Activated CD8-positive, alpha-beta T cell treated with anti-CD3 and anti-CD28 coated beads, Interleukin-2, amount 10 ng/mL, durations not matched to agents 7 days and 5 days (primary cell): ENCODE measurements at places on chromosomes 5 and 9.

- no peaks in the 10 kb centered on the region for H3K27me3 ChIP-seq
- no peaks in the 10 kb centered on the region for H3K4me1 ChIP-seq
- H3K4me3 ChIP-seq: no peak overlapping the region
- no peak overlapping the region for H3K27ac ChIP-seq
- no peak for DNase-seq
- no peaks in the 10 kb centered on the region for H3K36me3 ChIP-seq
These were observed 20.0 kb downstream of the APC start for GRCh38 chr5:112757468-112758208.

DNA sequence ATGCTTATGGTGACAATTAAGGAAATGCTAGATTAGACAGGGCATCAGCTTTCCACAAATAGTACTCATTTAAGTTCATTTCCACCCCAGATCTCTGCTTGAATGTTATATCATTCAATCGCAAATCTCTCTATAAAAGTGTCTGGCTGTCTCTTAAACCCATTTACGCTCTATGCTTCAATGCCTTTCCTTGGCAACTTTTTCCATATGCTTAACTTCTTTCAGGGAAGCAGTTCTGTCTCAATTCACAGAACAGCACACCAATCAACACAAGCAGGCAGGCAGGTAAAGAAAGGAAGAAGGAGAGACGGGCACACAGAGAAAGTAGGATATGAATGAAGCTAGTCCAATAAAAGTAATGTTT is 243.1 kb downstream of the DENND1A start:
- DNase-seq: no peak
- no peak overlapping the region for H3K27ac ChIP-seq
- H3K27me3 ChIP-seq: no peaks in the 10 kb centered on the region
- no peak overlapping the region for H3K4me3 ChIP-seq
- peaks cover 14% of the 10 kb centered on the region for H3K4me1 ChIP-seq

DNA sequence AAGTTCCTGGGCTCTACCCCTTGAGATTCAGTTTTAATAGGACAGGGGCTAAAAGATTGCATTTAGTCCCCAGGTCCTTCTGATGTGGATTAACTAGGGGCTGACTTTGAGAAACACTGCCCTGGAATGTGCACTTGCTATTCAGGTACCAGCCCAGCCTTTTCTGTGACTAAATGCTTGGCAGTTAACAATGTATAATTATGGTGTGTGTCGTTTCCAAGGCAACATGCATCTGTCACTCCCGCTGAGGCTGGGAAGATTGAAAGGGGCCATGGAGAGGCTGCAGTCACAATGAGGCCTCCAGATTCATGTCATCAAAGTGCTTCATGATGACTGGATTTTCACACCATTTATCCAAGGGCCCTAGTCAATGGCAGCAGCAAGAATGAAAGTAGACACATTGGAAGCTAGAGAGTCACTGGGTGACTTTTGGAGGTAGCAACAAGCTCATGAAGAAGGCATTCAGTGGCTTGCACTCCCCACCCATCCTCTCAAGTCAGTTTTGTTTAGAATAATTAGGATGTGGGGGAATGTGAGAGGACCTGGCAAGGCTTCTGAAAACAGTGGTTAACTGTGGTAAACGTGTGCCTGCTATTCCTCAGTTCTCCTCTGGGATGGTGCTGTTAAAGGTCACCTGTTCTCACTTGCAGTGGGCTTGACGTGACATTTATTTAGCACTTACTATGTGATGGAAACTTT is 28.3 kb downstream of the RAI14 start:
- no peak for DNase-seq
- no peaks in the 10 kb centered on the region for H3K4me1 ChIP-seq
- H3K4me3 ChIP-seq: no peak overlapping the region
- H3K27ac ChIP-seq: no peak overlapping the region
- H3K27me3 ChIP-seq: peaks cover 6% of the 10 kb centered on the region

GRCh38 chr9:68678430-68678829 is 26.6 kb upstream of the PIP5K1B start:
- no peak for DNase-seq
- H3K27ac ChIP-seq: no peak overlapping the region
- no peaks in the 10 kb centered on the region for H3K36me3 ChIP-seq
- H3K4me3 ChIP-seq: no peak overlapping the region
- peaks cover 8% of the 10 kb centered on the region for H3K27me3 ChIP-seq
- H3K4me1 ChIP-seq: no peaks in the 10 kb centered on the region

- H3K27ac ChIP-seq: no peak overlapping the region
- DNase-seq: no peak
- H3K27me3 ChIP-seq: no peaks in the 10 kb centered on the region
- H3K4me3 ChIP-seq: no peak overlapping the region
These were observed 20.5 kb upstream of the JAK2 start for GRCh38 chr9:4964540-4964939.

DNA sequence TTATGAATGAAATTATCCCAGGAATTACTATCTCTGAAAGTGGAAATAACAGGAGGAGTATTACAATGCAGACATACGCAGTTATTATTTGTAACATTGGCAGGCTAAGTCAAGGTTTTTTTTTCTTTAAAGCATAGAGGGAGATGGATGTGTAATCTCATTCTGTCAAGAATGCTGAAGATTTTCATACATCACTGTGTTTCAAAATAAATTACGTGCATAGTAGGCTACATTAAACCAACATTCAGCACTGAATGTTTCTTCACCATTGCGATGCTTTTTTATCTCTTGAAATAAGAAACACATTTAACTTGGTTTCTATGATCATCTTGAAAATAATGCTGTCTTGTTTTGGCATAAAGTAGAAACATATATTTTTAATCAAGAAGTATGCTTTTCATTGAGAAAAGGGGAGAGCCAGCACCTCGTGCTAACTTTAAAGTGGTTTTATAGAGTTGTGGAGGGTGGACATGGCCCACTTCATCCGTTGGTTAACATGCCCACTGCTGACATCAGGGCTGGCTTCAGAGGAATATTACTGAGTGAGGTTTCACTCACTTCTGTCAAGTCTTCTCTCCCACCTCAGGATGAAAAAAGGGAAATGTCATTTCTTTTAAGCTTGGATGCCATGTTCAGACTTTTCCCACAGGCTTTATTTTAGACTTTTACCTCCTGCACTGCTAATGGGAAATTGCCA is 203.6 kb upstream of the MEF2C start:
- no peak for DNase-seq
- H3K36me3 ChIP-seq: no peaks in the 10 kb centered on the region
- H3K27ac ChIP-seq: no peak overlapping the region
- H3K4me3 ChIP-seq: no peak overlapping the region
- H3K4me1 ChIP-seq: no peaks in the 10 kb centered on the region

DNA sequence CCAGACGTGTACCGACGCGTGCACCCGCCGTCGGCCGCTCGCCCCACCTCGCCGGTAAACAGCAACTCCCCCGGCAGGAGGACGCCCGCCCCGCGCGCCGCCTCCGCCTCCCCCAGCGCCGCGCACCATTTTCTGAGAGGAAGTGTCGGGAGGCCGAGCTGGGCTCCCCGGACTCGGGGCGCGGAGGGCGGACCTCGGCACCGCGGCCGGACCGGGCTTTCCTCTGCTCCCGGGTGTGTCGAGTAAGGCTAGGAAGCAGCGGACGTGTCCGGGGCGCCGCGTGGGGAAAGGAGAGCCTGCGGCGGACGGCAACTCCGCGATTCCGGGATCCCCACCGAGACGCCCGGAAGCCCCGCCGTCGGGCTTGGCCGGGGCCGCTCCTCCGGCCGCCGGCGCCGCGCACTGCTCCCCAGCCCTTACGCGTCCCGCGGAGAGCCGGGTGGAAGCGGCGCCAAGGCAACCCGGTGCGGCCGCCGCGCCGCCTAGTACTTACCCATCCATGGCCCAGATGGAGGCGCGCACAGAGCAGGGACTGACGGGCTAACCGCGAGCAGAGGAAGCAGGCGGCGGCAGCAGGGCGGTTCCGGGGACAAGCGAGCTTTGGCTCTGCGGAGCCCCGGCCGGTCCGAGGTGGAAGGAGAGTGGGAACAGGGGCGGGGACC is at the start of gene PTBP3:
Gene PTBP3, minus strand, starts transcription at position 643 of the 662 bp plus-strand sequence. CDS start 35,754 bp downstream, outside the sequence.
- H3K27ac ChIP-seq: peak within 1 kb of the TSS; percentile 99
- peaks cover 18% of the 10 kb centered on the region for H3K36me3 ChIP-seq
- H3K4me1 ChIP-seq: peaks cover 42% of the 10 kb centered on the region

GRCh38 chr5:151622367-151623088 is 31.4 kb upstream of the FAT2 start:
- no peaks in the 10 kb centered on the region for H3K27me3 ChIP-seq
- no peaks in the 10 kb centered on the region for H3K4me1 ChIP-seq
- DNase-seq: no peak
- no peaks in the 10 kb centered on the region for H3K36me3 ChIP-seq
- no peak overlapping the region for H3K4me3 ChIP-seq
- no peak overlapping the region for H3K27ac ChIP-seq

DNA sequence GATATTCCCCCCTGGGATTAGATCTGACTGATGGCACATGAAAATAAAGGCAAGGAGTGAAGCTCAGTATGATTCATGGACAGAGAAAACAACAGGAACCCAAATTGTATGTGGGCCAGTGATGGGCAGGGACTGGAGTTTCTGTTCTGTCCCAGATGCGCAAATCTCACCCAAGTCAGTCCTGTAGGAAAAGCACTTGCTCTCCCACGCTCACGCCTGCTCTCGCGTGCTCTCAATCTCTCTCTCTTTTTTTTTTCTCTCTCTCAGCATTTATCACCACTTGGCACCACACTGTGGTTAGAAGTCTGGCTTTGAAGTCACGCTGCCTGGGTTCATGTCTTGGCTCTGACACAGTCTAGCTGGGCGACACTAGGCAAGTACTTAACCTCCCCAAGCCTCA is 106.5 kb upstream of the LRRTM2 start:
- H3K4me3 ChIP-seq: no peak overlapping the region
- H3K27ac ChIP-seq: peak overlapping the region; percentile 53
- peaks cover 71% of the 10 kb centered on the region for H3K4me1 ChIP-seq
- peak; percentile 62 for DNase-seq

GRCh38 chr9:130703501-130703900 is 9.9 kb downstream of the EXOSC2 start:
- DNase-seq: no peak
- peaks cover 53% of the 10 kb centered on the region for H3K36me3 ChIP-seq

DNA sequence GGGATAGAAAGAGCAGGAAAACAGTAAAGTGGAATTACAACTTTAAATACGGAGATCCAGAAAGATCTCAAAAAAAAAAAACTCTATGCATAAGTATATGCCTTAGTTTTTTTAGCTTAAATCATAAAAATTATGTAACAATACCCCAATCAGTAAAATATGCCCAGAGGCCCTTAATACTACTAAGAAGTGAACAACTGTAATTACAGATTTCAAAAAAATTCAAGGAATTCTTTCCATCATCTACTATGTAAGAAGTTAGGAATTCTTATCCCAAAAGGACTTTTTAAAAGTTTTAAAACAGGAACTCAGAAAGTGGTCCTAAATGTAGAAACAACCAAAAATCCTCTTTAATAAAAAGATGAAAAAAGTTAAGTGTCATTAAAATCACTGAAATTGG is 111.3 kb downstream of the SSBP2 start:
- no peak for DNase-seq
- H3K27me3 ChIP-seq: no peaks in the 10 kb centered on the region
- no peak overlapping the region for H3K4me3 ChIP-seq
- H3K4me1 ChIP-seq: no peaks in the 10 kb centered on the region
- H3K27ac ChIP-seq: no peak overlapping the region
- no peaks in the 10 kb centered on the region for H3K36me3 ChIP-seq

GRCh38 chr5:14156650-14157492 is 13.7 kb downstream of the TRIO start:
- no peak overlapping the region for H3K27ac ChIP-seq
- H3K27me3 ChIP-seq: peaks cover 6% of the 10 kb centered on the region
- no peak overlapping the region for H3K4me3 ChIP-seq

DNA sequence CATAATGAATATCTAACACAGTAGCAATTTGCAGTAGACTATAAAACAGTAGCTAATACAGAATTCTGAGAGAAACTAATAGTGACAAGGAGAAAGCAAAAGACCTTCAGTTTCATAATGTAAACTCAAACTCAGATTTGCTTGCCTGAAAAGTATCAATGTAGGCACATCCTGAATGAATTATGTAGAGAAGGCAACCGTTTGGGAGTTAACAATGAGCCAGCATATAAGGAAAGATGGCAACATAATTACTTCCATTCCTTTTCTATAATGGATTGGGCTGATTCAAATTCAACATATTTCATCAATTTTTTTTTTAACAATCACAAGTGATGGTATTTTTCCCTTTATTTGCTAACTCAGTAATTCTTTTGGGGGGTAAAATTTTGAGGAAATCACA is 261.6 kb downstream of the SEMA5A start:
- no peak for DNase-seq
- no peaks in the 10 kb centered on the region for H3K36me3 ChIP-seq
- H3K27me3 ChIP-seq: no peaks in the 10 kb centered on the region
- no peaks in the 10 kb centered on the region for H3K4me1 ChIP-seq
- H3K27ac ChIP-seq: no peak overlapping the region
- H3K4me3 ChIP-seq: no peak overlapping the region

DNA sequence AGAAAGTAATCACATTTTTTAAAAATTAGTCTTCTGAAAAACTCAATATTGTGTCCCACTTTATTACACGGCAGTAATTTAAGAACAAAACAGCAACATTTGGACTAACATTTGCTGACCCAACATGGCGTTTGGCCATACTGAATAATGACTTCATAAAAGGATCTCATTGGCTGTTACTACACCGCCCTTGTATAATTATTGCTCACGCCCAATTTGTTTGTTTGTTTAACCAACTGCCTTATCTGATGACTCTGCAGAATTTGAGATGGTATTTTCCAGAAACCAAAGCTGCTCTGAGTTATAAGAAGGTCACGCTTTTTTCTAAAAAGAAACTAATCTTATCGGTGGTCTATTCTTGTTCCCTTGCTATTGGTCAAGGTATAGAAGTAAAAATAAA is 200.2 kb upstream of the TARS1 start:
- H3K27ac ChIP-seq: no peak overlapping the region
- DNase-seq: no peak
- H3K27me3 ChIP-seq: no peaks in the 10 kb centered on the region
- peaks cover 40% of the 10 kb centered on the region for H3K4me1 ChIP-seq
- no peaks in the 10 kb centered on the region for H3K36me3 ChIP-seq

GRCh38 chr5:149387982-149388381 is 8.9 kb upstream of the IL17B start:
- peaks cover 5% of the 10 kb centered on the region for H3K27me3 ChIP-seq
- H3K27ac ChIP-seq: no peak overlapping the region
- no peaks in the 10 kb centered on the region for H3K36me3 ChIP-seq
- peaks cover 2% of the 10 kb centered on the region for H3K4me1 ChIP-seq
- DNase-seq: no peak

- no peaks in the 10 kb centered on the region for H3K4me1 ChIP-seq
- peaks cover 17% of the 10 kb centered on the region for H3K27me3 ChIP-seq
- H3K36me3 ChIP-seq: no peaks in the 10 kb centered on the region
- H3K4me3 ChIP-seq: no peak overlapping the region
- H3K27ac ChIP-seq: no peak overlapping the region
These were observed 173.3 kb downstream of the MELK start for GRCh38 chr9:36745977-36746376.

DNA sequence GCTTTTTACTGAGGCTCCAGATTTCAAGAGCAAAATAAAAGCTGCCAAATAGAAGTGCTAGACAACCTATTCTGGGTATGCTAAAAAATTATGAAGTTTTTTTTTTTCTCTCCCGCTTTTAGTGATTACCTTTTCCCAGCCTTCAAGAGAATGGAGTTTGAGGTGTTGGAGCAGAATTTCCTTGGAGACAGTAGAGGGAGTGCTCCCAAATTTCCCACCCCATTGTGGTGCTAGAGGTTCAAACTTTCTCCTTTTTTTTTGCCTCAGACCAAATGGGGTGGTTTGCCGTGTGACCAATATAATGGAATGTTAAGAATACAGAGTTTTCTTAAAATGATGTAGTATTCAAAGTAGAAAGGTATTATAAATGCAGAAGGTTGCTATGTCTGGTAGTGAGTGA is 244.2 kb upstream of the RIOK2 start:
- H3K27ac ChIP-seq: no peak overlapping the region
- H3K36me3 ChIP-seq: no peaks in the 10 kb centered on the region
- no peaks in the 10 kb centered on the region for H3K27me3 ChIP-seq
- no peak overlapping the region for H3K4me3 ChIP-seq
- no peak for DNase-seq
